ENCODE measurements at places on chromosomes 5 and 9.

DNA sequence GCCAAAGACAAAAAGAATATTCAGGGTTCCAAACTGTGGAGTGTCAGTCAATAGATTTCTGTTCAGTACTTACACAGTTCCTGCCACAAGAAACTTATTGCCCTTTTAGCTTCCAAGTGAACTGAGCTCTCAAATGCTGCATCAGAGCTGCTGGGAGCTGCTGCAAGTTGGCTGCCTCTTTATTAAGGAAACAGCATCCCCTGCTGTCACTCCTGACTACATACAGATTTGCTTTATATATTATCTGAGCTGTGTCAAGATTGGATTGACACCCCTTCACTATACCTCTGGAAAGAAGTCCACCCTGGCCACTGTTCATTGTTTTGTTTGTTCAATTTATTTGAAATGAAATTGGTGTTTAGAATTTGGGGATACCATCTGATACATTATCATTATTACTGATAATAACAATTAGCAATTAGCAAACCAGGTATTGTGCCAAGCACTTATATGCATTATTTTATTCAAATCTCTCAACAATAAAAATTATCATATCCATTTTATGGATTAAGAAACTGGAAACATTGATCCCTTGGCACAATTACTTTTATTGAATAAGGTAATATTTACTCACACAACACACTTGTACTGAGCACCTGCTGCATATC, 16.4 kb upstream of the C5orf58 start:
- no peak for DNase-seq

DNA sequence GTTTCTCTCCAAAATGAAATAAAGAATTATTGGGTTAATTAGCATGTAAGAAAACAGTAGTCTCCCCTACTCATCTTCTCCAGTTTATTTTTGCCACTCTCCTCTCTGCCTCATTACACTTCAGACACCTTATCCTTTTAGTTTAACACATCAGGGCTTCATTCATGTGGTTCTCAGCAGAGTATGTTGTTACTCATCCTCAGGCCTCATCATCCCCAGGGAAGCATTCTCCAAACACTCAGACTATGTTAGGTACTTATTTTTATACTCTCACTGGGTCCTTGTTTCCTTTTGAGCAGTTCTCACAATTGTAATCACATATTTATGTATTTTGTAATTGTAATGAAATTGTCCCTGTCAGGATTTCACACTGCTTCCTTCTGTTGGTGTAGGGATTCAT, 470.5 kb downstream of the PDE4D start:
- DNase-seq = no peak

GRCh38 chr5:135013947-135014570, 20.0 kb downstream of the PITX1 start:
- no peak for DNase-seq

- no peak for DNase-seq
Measured at GRCh38 chr9:35660966-35661415, 2.9 kb downstream of the CCDC107 start.

GRCh38 chr5:86371061-86371460, 246.7 kb upstream of the COX7C start:
- no peak for DNase-seq

DNA sequence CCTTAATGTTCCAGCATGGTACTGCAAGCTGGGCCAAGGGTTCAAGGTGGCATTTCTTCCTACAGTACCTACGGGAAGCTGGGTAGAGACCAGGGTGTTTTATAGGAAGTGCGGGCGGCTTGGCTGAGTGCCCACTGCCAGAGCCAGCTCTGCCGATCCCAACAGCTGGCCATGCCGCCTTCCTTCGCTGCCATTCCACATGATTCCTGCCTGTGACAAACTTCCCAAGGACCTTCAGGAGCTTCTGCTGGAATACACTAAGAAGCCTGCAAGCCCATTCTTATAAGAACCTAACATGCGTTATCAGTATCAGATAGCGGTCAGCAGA, 22.0 kb downstream of the MYO10 start:
- no peak for DNase-seq

DNA sequence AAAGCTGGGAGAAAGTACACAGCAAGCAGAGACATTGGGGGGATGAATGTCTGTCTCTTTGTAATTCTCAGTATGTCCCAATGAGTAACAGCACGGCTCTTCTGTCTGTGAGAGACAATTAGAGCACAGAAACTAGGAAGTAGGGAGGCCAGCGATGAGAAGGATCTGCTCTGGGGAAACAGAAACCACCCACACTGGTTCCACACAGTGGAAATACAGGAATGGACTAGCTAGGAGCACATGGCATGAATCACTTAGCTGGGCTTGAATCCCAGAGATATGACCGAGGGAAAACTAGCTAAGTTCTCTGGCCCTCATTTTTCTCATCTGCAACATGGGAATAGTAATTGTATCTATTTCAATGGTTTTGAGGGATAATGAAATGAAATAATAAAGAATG, 895.9 kb downstream of the TLE4 start:
- no peak for DNase-seq

DNA sequence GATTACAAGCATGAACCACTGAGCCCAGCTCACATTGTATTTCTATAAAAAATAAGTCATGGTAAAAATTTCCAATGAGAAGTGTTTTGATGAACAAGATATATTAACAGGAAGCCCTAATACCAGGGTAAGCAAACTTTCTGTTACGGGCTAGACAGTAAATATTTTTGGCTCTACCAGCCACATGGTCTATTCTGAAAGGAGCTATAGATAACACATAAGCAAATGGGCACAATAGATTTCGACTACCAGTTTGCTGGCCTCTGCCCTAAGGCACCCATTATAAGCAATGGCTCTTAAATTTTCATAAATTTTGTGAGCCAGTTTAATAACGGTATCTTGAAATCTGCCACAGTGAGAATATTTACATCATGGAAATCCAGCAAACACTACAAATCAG, 8.1 kb downstream of the UBQLN1 start:
- DNase-seq = no peak

GRCh38 chr9:100277166-100277979, 75.4 kb downstream of the TEX10 start:
- no peak for DNase-seq

Measured in stimulated activated CD8-positive, alpha-beta memory T cell treated with anti-CD3 and anti-CD28 coated beads, Interleukin-2, amount 100 ng/mL, for 1 hour (primary cell).